ENCODE measurements at places on chromosomes 16 and 17.

GRCh38 chr16:86472366-86472765 lies 38.0 kb upstream of the FOXF1 start:
- DNase-seq = no peak

GRCh38 chr17:64095144-64095882 lies 34.6 kb downstream of the ERN1 start:
- DNase-seq = no peak

- peak; percentile 49 for DNase-seq
Observed at GRCh38 chr17:54968988-54969332, 395 bp downstream of the STXBP4 start.

GRCh38 chr16:56970934-56971767 lies 9.4 kb downstream of the CETP start:
- DNase-seq = peak; percentile 86

DNA sequence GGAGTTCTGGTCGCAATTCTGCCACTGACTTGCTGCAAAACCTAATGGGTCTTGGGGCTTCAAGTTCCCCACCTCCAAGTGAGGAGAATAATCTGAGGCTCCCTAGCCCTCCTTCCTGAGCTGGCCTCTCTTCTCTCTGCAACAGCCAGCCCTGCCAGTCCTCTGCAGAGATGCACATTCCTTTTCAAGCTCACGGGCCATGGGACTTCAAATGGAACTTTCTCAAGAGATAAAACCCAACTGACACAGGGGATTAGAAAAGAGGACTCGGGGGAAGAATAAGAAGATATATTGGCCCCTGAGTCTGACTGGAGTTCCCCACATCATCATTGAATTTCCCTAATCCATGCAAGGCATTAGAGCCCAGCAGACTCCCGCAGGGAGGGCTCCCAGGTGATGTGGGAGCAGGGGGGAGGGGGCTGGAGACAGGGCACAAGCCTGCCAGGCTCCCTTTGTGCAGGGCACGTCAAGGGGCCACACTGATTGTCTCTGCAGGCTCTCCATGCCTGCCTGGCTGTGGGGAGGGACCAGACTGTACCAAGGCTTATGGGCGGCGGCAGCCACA lies 131.0 kb downstream of the CCDC144A start:
- no peak for DNase-seq

DNA sequence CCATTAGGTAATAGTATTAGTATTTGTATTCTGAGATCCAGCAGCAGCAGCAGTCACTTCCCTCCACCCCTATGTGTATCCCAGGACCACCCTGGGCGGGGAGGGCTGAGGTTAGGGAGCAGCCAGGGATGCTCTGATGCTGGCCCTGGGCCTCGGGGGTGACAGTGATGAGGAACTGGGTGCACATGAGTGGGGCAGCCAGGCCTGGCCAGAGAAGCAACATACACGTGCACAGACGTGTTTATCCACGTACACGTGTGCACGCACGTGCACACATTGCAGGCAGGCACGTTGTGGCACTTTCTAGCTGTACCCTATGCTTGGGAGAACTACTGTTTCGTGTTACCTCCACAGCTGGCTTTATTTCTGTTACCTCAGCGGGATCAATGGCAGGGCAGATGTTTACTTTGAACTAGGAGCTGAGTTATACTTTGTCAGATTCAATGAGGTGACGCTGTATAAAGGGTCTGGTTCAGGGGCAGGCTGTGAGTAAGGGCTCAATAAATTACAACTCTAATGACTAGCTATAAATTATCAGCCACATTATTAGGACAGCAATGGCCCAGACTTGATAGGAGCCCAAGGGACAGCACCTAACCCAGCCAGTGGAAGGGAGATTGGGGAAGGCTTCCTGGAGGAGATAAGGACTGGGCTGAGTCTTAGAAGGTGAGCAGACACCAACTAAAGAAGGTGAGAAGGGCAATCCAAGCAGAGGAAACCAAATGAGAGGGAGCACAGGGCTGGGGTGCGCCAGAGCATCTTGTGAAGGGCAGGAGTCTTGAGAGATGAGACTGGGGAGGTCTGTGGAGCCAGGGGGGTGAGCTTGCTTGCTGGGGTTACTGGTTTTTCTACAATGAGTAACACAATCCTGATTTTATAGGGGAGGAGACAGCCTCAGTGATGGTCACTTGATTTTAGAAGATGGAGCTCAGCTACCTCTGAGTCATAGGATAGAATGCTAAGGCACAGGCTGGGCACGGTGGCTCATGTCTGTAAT lies 22.4 kb upstream of the CA4 start:
- no peak for DNase-seq

DNA sequence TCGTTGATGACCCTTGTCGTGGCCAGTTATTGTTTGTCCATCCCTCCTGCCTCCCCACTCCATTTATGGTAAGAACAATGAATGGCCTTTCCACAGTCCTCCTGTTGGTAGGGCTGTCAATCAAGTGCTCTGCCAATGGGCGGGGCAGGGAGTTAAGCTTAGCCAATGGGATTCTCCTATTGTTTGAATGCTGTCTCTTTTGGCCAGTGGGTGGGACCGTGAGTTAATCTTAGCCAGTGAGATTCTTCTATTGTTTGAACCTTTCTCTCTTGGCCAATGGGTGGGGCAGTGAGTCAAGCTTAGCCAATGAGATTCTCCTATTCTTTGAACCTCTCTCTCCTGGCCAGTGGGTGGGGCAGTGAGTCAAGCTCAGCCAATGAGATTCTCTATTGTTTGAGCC lies 85.4 kb downstream of the IRX3 start:
- DNase-seq = no peak

DNA sequence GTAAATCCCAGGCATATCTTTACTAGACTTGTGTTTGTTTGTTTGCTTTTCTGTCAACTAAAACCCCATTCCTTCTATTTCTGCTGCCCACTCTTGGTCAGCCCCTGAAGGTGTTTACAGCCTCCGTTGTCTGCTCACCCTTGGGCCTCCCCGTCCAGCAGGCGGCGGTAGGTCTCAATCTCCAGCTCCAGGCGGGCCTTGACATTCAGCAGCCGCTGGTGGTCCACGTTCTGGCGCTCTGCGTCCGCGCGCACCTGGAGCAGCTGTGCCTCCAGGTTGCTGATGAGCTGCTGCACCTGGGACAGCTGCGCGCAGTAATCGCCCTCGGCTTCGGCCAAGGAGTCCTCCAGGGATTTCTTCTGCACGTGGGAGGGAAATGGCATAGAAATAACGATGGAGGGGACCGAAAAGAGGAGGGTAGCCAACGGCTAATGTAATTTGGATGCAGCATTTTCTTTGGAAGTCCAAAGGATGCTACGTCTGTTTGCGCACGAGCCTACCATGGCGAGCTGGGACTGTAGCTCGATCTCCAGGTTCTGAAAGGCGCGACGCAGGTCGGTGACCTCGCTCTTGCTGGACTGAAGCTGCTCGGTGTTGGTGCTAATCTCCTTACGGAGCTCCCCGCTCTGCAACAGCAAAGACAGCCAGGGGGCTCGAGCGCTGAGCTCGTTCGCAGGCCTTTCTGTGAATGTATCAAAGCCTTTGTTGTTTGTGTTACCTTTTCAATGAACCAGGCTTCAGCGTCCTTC lies 3.9 kb downstream of the KRT12 start:
- DNase-seq = no peak

DNA sequence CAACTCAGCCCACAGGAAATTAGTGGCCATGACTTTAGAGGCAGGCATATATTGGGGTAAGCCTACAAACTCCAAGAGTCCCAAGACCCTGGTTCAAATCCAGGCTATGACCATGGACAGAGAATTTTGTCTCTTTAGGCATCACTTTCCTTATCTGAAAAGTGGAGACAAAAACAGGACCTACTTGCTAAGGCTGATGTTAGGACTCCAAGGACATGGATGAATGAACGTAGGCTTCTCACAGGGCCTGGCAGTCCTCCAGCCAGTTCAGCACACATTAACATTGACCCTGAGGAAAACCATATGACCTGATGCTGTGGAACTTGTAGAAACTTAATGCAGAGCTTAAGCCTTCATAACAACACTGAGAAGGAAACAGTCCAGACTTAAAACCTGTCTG lies 1.4 kb downstream of the FKBP10 start:
- peak; percentile 37 for DNase-seq

- DNase-seq = peak; percentile 34
Observed at GRCh38 chr17:60077672-60078519, 825 bp downstream of the HEATR6 start.

DNA sequence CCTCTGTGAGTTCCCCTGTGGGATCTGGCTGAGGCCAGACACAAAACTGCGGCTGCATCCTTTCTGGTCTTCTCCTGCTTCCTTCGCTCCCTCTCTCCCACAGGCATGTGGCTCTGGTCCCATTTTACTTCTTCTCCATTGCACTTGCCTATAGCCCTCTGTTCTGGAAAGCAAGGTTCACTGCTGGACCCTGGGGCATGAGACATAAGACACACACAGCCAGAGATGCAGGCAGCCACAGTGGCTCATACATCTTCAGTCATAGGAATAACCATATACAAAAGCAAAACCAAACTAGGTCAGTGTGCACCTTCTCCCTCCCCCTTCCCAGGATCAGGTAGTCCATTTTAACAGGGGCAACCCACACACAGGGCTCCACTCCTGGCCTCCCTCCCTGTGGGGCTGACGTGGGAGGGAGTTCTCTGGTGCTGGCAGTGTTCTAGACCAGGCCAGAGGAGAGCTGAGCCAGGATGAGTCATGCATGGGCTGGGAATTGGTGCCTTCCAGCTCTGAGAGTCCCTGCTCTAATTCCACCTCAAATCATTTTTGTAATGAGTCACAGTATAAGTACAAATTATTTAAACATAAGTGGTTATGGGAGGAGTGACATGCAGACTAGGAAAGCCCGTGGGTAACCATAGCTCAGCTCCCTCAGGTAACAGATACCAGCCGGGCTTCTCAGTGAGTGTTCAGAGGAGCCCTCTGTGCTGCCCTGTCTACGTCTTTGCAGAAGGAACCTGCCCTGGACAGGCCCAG lies 58.0 kb downstream of the ASIC2 start:
- peak; percentile 91 for DNase-seq

GRCh38 chr16:1093284-1094123 lies 2.5 kb downstream of the C1QTNF8 start:
- DNase-seq = no peak

GRCh38 chr17:17605729-17606088 lies 14.2 kb upstream of the PEMT start:
- DNase-seq = peak; percentile 19

DNA sequence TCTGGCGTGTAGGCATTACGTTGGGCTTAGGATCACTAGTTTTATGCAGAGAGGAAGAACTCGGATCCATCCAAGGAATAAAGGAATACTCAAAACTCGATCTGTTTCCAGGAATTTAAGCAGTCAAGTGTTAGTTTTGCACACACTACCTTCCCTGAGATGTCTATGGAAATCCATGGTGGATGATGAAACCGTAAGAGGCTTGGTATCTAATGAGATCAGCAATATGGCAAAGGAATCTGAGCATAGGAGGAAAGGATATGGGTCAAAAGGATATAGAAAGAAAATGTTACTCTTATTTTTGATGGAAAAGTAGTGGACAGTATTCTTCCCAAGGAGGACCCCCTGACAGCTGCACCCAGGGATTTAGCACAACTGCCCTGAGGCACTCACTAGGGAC lies 59.6 kb downstream of the SMG6 start:
- DNase-seq = peak; percentile 63

DNA sequence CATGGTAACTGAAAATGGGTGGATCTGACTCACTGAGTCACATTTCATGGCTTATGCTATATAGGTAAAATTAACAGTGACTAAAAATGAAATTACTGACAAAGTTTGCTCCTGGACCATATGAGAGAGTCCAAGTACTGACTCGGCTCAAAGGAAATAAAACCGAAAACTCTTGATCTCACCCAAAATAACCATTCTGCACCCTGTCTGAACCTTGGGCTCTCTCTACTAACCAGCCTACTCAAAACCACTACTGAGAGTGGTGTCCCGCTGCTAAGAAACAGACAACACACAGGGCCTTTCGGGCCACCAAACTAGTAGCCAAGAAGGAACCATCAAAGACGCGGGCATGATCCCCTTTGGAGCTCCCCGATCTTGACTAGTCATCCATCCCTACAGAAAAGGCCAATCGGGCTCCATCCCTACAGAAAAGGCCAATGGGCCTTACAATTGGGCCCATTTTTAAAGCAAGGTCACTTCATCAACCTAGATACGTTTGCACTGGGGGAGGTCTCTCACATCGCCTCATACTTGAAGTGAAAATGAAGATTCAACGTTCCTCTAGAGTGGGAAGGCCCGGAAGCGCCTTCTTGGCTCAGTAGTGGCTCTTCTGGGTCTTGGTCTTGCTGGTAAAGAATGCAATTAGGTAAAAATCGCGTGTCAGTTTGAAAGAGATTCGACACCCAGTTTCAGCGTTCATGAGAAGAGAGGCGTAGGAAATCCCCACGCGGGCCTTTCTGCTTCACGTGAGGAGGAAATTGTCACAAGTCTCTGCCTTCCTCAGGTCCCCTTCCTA lies 720 bp upstream of the ZPBP2 start:
- no peak for DNase-seq

DNA sequence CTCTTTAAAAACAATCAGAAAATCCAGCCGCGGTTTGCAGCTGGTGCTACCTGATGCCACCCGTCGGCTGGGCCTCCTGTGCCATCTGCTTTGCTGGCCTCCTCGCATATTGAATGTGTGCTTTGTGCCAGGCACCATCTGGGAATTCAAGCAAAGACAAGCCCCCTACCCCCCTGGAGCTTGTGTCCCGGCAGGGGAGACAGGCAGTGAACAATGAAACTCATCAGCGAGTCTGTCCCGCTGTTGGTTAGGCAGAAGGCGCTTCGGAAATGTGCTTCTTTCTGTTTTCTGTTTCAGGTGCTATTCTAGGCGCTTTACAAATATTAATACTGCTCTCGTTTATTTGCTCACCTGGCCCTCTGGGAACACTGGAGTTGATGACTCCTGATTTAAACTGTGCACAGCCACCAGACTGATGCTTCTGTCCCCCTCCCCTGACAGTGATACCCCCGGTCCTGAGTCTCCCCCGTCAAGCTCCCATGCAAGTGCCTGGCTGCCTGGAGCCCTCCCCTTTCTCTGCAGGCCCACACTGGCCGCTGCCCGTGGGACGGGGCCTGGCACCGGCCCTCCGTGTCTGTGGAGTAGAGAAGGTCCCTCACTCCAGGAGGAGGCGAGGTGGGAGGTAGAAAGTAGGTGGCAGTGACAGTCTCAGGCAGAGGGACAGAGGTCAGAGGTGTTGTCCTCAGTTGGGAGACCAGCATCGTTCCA lies 126.1 kb upstream of the PLCG2 start:
- no peak for DNase-seq

DNA sequence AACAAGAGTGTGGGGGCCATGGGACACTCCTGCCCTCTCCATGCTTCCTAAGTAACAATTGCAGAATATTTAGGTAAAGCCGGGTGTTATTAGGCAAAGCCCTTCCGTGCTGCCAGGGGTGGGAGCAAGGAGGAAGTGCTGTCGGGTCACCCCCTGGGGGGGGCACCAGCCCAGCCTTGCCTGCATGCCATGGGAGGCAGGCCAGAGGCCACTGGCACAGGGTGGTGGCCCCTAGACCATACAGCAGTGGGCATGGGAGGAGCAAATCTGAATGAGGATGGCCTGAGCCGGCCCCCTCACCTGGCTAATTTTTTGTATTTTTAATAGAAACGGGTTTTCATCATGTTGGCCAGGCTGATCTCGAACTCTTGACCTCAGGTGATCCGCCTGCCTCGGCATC lies 355.7 kb upstream of the CDH8 start:
- no peak for DNase-seq

Measured in fibroblast of the aortic adventitia (primary cell).